ENCODE measurements at places on chromosomes 2 and 18.

- no peak for DNase-seq
These were observed 167.6 kb upstream of the SOX11 start for GRCh38 chr2:5524551-5524950.

GRCh38 chr18:69658103-69658502 is 257.4 kb downstream of the DOK6 start:
- no peak for DNase-seq

- no peak for DNase-seq
These were observed 190.6 kb upstream of the SMIM21 start for GRCh38 chr18:75618146-75618545.

- no peak for DNase-seq
These were observed 164.2 kb downstream of the ANTXR1 start for GRCh38 chr2:69177063-69177771.

DNA sequence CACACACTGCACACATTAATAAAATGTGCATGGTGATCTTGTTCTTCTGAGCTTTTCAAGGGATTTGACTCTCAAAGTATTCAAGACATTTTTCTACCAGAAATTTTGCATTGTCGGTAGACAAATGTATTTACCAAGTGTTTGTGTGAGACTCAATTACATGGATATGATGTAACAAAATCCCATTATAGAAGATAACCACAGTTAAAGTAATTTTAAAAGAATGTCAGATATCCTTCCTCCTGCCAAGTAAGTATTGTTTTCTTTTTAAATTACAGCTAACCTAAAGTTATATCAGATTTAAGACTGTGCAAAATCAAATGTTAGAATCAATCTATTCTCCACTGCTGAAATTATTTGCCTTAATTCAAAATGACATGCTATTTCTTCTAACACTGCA is 1344.5 kb upstream of the CHAC2 start:
- DNase-seq: no peak

GRCh38 chr2:228658998-228659397 is 477.5 kb upstream of the SPHKAP start:
- DNase-seq: no peak

DNA sequence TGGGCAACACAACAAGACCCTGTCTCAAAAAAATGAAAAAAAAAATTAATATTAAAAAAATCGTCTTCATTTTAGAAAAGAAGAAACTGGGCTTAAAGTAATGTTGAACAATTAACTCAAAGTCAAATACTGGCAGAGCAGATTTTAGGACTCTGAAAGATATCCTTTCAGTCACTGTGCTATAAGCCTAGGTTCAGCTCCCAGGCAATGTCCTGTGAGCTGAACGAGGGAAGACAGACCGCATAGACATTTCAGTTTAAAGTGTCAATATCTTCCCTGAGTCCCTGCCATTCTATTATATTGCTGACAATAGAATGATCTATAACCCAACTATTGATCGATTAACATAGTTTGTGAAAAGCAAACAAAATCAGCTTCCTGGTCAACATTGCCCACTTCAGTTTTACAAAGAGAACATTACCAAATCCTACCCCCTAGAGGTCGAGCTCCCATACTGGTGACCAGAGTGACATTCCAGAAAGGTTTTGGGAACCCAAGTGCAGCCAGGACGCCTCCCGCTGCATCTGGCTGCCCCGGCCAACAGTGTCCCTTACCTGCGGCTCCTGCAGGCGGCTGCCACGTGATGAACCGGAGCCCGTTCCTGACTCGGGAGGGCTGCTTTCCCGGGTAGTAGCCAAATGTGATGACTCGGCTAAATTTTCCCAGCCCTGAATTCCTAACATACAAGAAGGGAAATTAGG is 639 bp downstream of the MRO start:
- no peak for DNase-seq

DNA sequence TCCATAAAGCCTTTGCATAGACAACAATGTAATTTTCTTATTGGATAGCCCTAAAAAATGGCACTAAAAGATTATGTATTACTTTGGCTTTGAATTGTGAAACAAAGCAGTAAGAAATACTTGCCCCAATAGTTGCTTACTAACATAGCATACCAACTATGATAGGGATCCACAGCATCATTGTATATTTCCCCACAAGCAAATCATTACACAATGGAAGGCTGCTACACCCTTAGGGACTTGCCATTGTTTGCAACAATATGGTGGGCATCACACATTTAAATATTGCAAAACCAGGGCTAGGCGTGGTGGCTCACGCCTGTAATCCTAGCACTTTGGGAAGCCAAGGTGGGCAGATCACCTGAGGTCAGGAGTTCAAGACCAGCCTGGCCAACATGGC is 74.4 kb downstream of the CACNB4 start:
- no peak for DNase-seq

DNA sequence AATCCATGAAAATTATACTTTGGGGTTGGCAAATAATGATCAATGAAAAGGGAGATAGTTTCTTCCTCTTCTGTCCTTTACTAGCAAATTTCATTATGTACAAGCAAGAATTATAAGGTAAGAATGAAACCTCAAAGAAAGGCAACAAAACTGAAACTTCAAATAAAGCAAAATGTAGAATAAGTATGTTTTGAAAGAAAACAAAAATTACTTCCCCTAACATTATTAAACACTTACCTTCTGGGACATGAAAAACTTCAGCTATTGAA is 29.4 kb downstream of the THADA start:
- no peak for DNase-seq

- DNase-seq: no peak
These were observed 160.6 kb downstream of the DTNA start for GRCh38 chr18:34870555-34871310.

DNA sequence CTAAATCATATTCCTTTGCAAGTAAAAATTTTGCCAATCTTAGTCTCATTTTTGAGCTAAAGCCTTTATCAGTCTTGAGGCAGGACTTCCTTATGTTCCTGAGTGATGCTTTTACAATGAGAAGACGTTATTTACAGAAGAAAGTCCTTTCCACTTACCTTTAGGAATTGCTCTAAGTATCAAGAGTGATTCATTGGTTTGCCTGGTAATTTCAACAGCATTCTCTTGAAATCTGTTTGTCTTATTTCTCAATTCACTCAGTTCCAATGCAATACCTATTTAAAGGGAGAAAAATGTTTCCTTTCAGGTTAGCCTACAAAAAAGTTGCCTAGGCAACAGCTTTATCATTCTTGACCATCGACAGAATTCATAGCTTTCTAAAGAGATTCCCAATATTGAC is 137.2 kb downstream of the LAMA1 start:
- DNase-seq: no peak
